ENCODE measurements at places on chromosomes 13 and 19.

GRCh38 chr13:37651891-37652290 lies 53.3 kb upstream of the POSTN start:
- no peak for DNase-seq

DNA sequence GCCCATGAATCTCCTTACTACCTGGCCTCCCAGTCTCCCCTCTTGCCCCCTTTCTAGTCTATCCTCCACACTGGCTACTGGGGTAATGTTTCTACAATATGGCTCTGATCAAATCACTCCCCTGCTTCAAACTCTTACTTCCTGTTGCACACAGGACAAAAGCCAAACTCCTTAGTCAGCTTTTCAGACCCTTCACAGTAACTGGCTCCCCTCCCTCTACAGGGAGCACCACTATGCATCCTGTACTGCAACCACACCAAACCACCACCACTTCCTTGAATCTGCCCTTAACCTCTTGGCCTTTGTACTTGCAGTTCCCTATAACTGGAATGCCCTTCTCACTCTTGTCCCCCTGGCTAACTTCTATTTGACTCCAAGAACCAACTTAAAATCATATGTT lies 32.2 kb downstream of the DEDD2 start:
- peak; percentile 31 for DNase-seq

- DNase-seq = no peak
Measured at GRCh38 chr13:44104197-44104490, 224.4 kb downstream of the LACC1 start.

DNA sequence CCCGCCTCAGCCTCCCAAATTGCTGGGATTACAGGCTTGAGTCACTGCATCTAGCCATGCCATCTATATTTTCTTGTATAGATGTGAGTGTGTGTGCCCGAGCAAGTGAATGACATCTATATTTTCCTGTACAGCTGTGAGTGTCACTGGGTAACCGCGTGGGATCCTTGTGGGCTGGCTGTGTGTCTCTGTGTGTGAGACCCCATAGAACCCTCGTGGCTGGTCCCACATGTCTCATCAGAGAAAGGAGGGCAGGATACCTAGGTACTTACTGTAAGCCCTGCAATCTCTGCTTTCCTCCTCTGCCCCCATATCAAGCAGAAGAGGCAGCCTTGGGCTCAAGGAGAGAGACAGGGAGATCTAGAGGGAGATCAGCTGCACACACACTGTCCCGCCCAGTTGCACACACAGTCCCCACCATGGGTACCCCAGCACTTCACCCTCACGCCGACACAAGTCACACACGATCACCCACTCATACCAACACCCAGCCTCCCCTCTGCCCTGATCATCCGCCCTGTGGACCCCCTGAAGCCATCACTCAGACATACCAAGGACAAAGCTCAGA lies 655 bp downstream of the DENND1C start:
- DNase-seq = no peak

- DNase-seq = no peak
Measured at GRCh38 chr19:2243274-2244124, 5.6 kb upstream of the AMH start.

DNA sequence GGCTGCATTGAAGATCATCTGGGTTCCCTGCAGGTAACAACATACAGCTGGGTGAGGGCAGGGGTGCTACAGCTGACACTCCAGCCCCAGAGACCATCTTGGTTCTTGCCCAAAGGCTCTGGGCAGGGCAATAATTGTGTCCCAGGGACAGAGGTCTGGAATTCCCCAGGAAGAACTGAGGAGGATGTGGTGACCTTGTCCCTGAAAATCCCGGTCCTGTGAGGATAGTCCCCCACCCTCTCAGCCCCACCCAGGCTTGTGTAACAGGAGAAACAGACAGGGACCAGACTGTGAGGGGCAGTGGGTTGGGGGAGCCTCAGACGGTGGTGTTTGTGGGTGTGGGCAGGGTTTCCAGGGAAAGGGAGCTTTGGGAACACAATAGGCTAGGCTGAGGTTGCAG lies 63.5 kb downstream of the COLGALT1 start:
- no peak for DNase-seq

DNA sequence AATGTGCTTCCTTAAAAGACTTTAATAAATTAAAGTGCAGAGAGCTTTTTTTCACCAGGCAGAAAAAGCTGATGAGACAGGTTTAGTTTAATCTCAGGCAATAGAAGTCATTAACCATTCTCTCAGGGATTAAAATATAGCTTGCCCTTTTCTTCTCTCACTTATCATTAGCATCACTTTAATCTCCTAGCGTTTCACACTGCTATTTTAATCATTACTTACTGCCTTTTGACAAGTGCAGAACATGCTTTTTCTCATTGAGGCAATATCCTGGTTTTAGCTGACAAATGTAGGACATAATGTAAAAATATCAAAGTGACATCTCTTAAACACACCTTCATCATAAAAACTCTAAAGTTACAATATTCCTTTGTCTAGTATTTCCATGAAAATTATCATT lies 94.6 kb downstream of the DACH1 start:
- DNase-seq = no peak

GRCh38 chr13:67318398-67318797 lies 88.3 kb upstream of the PCDH9 start:
- no peak for DNase-seq

GRCh38 chr13:57858376-57858775 lies 226.8 kb downstream of the PCDH17 start:
- DNase-seq = no peak

- DNase-seq = no peak
Measured at GRCh38 chr19:29551774-29552173, 26.0 kb downstream of the VSTM2B start.

DNA sequence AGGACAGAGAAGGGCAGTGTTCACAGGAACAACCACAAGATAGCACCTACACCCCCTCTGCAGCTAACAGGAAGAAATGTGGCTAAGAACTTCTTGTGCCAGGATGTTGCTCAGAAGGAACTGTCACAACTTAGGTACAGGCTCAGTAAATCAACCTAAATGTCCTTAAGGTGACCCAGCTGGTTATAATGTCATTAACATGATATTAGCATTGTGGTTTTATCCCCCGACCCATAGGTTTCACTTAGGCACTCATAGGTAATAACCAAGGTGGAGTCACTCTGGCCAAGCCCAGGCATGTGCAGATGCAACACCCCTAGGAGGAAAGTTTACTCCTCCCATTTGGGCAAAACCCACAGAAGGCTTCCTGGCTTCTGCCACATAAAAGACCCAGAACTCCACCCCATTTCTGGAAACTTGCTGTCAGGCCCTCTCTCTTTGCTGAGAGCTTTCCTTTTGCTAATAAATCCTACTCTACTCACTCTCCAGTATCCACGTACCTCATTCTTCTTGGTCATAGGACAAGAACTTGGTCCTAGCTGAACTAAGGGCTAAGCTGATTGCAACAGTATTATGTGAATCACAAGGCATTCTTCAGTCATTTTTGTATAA lies 951.3 kb downstream of the SLITRK5 start:
- peak; percentile 59 for DNase-seq

DNA sequence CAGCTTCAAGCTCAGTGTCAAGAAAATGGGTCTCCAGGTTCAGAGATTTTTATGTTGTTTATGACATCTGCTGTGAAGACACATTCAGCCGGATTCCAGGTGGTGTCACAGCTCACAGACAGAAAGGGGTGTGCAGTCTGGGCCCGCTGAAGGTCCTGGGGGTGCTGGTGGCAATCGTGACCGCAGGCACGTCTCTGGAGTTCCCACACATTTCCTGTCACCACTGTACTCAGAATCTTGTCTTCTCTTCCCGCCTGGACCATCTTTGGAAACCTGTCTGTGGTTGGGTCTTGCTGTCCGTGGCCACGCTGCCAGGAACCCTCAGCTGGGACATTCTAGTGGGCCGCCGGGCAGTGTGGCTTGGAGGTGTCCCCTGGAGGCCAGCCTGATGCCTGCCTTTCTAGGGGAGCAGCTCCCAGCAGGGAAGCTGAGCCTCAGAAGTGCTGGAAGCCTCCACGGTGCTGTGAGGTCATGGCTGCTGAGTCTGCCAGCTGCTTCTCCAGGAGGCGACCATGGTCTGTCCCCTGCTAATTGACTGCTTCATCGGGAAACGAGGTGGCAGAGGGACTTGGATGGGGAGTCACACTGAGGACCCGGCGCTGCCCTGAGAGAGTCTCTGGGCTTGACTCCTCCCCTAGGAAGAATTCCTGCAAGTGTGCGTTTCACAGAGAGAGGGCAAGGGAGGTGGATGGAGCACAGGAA lies 3.7 kb downstream of the TEX29 start:
- no peak for DNase-seq

DNA sequence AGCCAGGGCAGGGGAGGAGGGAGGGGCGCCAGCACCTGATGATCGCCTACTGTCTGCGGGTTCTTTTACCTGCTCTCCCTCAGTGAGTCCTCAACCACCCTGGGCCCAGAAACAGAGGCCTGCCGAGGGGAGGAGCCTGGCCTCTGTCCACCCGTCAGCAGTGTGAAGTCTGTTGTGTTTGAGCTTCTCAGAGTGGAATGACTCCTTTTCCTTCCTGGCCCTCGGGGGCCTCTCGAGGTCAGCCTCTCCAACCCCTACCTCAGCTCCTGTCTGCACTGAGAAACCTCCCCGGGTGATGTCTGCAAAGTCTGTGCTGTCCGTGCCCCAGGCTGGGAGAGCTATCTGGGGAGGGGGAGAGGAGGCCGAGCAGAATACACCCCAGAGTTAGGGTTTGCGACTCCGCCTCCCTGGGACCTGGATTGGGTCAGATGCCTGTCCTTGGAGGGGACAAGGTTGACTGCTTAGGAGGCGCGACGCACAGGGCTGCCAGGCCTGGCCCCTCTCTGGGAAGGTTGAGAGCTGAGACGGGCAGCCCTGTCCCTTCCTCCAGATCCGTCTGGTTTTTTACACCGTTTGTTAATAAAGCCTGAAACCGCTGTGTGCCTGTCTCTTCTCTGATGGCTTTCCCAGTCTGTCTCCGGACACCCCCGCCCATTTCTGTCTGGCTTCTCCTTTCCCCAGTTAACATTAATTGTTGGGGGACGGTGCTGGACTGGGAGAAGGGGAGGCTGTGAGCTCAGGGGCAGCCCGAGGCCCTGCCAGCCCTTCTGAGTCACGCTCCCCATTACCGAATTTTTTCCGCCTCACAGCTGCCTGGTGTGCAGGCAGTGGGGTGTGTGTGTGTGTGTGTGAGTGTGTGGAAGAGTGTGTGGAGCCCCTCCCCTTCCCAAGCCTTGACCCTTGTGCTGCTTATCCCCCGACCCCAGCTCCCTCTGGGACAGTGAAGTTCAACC lies 989 bp upstream of the SSC5D start:
- no peak for DNase-seq

- no peak for DNase-seq
Measured at GRCh38 chr13:99847318-99847750, 124.2 kb downstream of the ZIC5 start.

GRCh38 chr19:46606019-46606418 lies 4.9 kb downstream of the CALM3 start:
- DNase-seq = no peak

DNA sequence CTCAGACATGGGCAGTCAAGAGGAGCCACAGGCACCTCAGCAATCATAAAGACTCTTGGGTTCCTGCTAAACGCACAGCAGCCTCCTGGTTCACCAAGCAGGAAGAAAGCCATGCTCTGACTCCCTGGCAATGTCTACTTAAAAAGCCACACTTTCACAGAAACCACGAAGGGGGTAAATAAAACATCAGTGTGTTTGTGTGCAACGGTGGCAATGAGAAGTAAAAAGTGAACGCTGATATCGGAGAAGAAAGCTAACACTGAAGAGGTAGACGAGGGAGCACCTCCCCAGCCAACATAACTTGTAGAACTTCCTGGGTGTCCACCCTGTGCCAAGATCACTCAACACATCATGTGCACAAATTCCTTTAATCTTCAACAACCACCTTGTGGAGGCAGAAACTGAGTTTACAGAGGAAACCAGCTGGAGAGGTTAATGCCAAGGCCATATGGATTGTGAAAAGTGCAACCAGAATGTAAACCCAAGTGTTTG lies 30.2 kb downstream of the HSPH1 start:
- DNase-seq = no peak

GRCh38 chr13:83372786-83373185 lies 509.5 kb downstream of the SLITRK1 start:
- DNase-seq = no peak

- no peak for DNase-seq
Measured at GRCh38 chr19:30049226-30049625, 107.2 kb downstream of the URI1 start.

- no peak for DNase-seq
Measured at GRCh38 chr13:56861476-56861875, 279.2 kb upstream of the PRR20A start.

DNA sequence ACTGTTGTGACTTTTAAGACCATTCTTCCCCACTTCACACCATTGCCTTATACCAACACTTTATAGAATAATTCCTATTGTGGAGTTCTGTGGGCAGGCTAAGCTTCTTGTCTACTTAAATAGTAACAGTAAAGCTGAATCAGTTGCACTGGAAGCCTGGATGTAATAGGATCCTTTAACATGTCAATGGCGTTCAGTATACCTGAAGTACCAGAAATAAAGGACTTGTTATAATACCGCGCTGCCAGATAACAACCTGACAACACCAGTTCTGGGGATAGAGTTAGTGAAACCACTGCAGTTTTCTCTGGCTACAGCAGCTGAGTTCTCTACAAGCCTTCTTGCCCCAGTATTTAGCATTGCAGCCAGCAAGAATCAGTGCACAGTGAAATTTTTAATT lies 52.0 kb upstream of the TNFRSF19 start:
- no peak for DNase-seq

DNA sequence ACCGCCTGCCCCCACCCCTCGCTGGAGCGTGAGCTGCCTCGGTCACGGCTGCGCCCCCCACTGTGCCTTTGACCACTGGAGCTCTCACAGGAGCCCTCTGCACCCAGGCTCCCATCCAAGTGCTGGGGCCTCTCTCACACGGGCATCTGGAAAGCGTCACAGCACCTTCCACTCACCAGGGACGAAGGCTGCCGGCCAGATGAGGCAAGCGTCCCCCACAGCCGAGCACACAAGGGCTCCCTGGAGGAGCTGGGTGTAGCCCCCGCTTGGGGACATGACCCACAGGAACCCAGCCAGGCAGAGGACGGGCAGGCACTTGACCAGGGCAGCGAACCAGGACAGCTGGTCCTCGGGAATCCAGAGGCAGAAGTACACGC lies 560 bp downstream of the TMEM86B start:
- DNase-seq = no peak

DNA sequence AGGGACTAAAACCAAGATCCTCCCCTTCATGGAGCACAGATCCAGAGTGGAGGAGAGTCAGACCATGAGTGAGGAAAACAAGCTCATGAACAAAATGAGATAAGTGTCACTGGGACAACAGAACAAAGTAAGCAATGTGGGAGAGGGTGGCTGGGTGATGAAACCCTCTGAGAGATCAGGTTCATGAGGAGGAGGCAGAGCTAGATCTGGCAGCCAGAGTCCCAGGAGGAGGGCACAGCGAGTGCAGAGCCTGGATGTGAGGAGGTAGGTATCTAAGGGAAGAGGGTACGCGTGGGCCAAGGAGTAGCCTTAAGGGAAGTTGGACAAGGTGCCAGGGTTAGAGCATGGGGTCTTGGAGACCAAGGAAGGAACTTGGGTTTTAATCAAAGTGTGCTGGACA lies 1311.9 kb downstream of the UQCRFS1 start:
- no peak for DNase-seq
